ENCODE measurements at places on chromosomes 7 and 10. TPM values are rescaled to one million over a fixed set of nuclear protein-coding genes. Genes with fewer than 3 reads are reported as not detected.
A peak's percentile ranks its signal among the peaks of the same experiment; 100 is the strongest.

- peak; percentile 31 for DNase-seq
These were observed 8.9 kb downstream of the GLI3 start for GRCh38 chr7:42227936-42228591.

Gene PLEKHS1
- not detected for total RNA-seq

DNA sequence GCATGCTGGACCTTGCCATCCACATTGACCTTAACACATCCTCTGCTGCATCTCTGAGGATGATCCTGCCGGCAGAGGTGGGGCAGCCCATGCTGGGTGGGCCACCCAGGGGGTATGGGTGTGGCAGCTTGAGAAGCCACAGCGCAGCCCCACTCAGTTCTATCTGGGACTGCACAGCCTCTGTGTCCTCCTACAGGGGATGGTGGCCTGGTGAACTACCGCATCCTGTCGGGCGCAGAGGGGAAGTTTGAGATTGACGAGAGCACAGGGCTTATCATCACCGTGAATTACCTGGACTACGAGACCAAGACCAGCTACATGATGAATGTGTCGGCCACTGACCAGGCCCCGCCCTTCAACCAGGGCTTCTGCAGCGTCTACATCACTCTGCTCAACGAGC lies 12.2 kb upstream of the C10orf105 start:
- DNase-seq = peak; percentile 62

GRCh38 chr7:55546814-55547213 lies 25.5 kb downstream of the VOPP1 start:
- DNase-seq = no peak

DNA sequence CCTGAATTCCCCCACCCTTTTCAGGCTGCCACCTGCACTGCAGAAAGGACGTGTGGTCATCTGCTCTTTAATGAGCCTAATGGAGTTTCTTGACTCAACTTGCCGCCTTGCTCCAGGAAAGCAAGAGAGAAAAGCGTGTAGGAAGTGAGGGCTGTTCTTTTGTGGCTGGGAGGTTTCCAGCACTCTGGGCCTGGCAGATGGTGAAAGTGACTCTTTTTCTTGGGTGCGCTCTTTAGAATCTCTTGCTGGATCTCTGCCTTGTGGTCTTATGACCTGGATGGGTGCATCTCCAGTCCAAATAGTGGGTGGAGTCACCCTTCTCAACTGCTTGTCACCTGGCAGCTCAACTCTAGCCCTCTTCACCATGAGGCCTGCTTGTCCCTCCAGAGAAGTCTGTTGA lies 244.0 kb downstream of the SORCS1 start:
- DNase-seq = no peak

Gene CALCR
- total RNA-seq = not detected

- DNase-seq = no peak
These were observed 1.2 kb downstream of the CCM2 start for GRCh38 chr7:45001138-45001694.

DNA sequence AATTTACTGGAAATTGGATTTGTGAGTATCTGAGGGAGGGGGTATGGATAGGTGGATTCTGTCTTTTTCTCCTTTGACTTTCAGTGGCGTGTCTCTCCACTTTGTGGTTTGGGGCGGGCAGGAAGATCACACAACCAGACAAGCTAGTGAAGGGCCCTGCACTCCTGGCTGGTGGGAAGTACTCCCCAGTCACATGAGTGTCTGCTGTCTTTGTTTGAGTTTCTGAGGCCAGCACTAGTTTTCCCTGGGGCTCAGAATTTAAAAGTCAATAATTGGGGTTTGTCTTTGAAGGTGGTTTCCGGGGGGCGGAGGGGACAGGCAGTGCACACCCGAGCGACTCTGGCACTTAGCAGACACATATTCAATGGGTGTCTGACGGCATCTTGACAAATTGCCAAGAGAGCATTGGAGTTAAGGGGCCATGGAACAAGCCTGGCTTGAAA lies 120.1 kb downstream of the WDFY4 start:
- no peak for DNase-seq

Gene MPP7
- total RNA-seq = 23.4 TPM

Gene SCART1
- total RNA-seq = 6.3 TPM

Gene ABCA13
- 0.17 TPM for total RNA-seq

DNA sequence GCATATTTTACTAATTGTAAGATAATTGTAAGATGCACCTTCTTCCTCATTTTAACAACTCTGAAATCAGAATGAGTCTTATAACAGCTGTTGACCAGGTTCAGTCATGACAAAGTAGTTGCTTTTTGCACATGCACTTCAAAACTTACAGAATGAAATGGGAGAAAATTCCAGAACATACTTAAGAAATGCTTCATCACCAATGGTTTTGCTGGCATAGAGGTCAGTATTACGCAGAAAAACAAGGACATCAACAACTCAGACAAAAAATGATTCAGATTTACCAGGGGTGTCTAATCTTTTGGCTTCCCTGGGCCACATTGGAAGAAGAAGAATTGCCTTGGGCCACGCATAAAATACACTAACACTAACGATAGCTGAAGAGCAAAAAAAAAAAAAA lies 13.3 kb downstream of the COL28A1 start:
- no peak for DNase-seq

DNA sequence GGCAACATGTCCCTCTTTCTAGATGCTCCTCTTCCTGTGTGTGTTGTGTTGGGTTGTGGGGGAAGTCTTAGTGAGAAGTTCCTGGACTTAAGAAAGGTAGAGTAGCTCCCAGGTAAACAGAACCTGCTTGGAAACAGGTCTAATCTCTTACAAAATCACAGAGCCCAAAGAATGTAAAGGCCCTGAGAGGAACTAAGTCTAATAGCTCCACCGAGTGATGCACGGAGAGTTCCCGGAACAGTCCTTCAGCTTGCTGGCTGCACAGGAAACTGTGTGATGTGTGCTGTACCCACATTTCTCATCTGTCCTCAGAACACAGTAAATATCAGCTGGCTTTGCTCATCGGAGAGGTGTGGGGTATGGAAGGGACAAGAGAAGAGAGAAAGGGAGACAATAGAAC lies 182.6 kb upstream of the LYZL1 start:
- no peak for DNase-seq

DNA sequence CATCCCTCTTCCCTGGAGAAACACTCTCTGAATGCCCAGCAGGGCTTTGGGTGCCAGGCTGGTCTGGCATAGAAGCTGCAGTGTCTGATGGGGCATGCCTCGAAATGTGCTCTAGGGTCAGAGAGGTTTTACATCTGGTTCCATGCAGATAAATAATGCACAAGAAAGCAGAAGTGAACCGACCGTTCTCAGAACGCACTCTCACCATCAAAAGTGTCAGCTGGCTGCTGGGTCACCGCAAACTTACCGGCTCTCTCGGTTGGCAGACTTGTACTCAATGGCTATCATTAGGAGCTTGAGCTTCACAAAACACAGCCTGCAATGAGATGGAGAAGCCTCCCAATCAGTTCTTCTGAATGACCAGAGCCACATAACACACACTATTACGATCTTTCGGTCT lies 610.0 kb downstream of the KCNMA1 start:
- no peak for DNase-seq

- DNase-seq = no peak
These were observed 68.6 kb downstream of the DYNC2I1 start for GRCh38 chr7:158924956-158925355.

DNA sequence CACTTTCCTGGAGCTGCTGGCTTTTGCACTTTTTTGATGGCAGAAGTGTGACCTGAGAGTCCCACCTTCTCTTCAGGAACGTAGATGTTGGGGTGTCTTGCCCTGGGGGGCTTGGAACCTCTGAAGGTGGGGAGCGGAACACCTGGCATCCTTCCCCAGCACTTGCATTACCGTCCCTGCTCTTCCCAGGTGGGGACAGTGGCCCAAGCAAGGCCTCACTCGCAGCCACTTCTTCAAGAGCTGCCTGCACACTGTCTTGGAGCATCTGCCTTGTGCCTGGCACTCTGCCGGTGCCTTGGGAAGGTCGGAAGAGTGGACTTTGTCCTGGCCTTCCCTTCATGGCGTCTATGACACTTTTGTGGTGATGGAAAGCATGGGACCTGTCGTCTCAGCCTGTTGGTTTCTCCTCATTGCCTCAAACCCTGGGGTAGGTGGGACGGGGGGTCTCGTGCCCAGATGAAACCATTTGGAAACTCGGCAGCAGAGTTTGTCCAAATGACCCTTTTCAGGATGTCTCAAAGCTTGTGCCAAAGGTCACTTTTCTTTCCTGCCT lies 31.1 kb downstream of the PFKFB3 start:
- no peak for DNase-seq

DNA sequence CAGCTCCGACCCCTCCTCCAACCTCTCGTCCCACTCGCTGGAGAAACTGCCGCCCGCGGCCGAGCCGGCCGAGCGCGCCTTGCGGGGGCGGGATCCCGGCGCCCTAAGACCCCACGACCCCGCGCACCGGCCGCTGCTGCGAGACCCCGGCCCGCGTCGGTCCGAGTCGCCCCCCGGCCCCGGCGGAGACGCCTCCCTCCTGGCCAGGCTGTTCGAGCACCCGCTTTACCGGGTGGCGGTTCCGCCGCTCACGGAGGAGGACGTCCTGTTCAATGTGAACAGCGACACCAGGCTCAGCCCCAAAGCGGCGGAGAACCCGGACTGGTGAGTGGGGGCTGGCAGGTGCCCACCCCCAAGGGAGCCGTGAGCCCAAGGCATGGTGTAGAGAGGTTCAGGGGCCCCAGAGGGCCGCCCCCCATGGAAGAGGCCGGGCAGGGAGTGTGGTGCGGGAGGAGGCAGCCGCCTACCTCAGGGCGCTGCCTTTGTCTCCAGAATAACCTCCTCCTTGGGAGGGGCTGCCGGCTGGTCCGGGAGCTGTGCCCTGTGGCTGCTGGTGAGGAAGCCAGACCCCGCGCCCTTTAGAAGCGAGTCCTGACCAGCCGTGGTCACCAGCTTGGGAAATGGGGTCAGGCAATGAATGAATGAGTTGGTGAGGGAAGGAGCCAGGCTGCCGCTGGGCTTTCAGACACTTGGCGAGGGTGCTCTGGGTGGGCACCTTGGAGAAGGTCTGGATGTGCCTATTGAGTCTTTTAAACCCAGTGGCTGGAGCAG lies 1.3 kb downstream of the FAM20C start:
- DNase-seq = no peak

DNA sequence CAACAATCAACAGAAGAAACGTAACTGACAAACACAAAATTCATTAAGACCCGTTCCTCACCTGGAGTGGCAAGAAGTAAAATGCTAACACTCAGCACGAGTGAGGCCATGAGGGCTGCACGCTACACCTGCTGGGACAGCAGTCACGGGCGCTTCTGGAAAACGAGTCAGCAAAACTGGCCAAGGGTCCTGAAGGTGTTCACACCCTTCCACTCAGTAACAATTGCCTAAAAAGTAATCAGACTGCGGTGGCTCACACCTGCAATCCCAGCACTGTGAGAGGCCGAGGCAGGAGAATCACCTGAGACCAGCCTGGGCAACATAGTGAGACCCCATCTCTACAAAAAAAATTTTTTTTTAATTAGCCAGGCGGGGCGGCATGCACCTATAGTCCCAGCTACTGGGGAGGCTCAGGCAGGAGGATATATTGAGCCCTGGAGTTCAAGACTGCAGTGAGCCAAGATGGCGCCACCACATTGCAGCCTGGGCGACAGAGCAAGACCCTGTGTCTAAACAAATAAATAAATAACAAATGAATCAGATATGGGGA lies 199.1 kb downstream of the MAD1L1 start:
- DNase-seq = peak; percentile 8

- DNase-seq = no peak
These were observed 8.4 kb downstream of the PRKAG2 start for GRCh38 chr7:151868396-151869108.

GRCh38 chr7:149722356-149722957 lies 50.9 kb downstream of the ZNF467 start:
- no peak for DNase-seq

DNA sequence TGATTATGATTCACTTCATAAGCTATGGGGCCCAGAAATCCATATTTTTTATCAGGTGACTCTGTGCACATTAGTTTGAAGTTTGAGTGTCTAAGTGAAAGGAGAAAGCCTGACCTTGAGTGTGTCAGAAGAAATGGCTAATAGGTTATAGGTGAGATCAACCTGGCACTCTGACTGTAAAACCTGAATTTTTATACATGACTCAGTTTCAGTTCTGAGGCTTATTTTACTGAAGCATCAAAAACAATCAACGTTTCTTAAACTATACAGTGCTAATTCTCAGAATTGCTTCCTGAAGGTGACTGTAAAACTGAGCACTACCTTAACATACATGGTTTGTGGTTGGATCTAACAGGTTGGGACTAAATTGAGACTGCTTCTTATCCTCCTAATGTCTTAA lies 159.4 kb upstream of the AHR start:
- DNase-seq = no peak

Gene THSD7A
- not detected for total RNA-seq

DNA sequence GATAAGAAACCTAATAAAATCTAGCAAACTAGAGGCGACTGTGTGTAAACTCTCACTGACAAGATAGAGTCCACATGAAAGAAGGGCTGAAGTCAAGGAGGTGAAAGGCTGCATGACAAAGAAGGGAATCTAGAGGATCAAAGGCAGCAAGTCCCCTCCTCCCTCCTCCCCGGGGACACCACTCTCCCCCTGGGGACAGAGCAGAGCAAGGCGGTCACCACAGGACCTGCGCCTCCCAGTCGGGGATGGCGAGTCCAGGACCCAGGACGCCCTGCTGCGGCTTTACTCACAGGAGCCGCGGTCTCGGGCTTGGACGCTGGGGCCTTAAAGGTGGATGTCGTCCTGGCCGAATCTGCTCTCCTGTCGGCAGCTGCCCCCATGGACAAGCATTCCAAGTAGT lies 22.4 kb downstream of the BRI3 start:
- DNase-seq = no peak

DNA sequence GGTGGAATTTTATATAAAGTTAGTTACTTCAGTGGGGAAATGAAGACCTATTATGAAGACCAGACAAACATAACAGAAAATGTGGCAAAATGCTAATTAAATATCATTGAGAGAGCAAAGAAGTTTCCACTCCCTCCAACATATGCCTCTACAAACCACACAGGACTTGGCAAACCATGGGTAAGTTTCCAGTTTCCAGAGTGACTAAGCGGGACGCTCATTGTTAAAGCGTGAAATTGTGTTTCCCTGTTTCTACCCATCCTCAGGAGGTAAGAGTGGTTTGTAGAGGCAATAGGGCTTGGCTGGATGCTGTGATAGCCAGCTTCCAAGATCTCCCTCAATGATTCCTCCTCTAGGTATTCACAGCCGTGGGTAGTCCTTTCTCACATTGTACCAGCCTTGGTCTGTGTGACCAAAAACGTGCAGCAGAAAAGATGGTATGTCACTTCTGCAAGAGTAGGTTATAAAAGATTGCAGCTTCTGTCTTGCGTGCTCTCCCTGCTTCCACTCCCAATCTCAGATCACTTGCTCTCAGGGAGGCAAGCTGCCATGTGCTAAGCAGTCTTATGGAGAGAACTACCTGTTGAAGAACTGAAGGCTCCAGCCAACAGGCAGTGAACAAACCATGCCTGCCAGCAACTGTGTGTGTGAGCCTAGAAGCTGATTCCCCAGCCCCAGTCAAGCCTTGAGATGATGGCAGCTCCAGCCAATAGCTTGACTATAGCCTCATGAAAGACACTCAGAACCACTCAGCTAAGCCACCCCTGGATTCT lies 35.7 kb downstream of the CBX3 start:
- DNase-seq = no peak

- DNase-seq = no peak
These were observed 11.9 kb downstream of the NPTX2 start for GRCh38 chr7:98629001-98629431.
